Non-pigmented ciliary epithelial cell (primary cell): ENCODE measurements at places on chromosomes 6 and 20.

- DNase-seq = no peak
Observed at GRCh38 chr6:27040244-27041042, 207.1 kb upstream of the PRSS16 start.

DNA sequence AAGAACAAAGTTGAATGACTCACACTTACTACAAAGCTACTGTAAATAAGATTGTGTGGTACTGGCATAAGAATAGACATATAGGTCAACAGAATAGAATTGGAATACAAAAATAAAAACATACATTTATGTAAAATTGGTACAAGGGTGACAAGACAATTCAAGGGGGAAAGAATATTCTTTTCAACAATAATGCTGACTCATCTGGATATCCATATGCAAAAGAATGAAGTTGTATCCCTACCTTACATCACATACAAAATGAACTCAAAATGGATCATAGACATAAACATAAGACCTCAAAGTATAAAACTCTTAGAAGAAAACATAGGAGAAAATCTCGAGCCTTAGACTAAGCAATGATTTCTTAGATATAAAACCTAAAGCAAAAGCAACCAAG is 50.9 kb downstream of the TRMT6 start:
- no peak for DNase-seq

- no peak for DNase-seq
Observed at GRCh38 chr20:32581839-32582658, 3.1 kb downstream of the NOL4L start.

- no peak for DNase-seq
Observed at GRCh38 chr6:52305411-52305810, 20.9 kb upstream of the MCM3 start.

DNA sequence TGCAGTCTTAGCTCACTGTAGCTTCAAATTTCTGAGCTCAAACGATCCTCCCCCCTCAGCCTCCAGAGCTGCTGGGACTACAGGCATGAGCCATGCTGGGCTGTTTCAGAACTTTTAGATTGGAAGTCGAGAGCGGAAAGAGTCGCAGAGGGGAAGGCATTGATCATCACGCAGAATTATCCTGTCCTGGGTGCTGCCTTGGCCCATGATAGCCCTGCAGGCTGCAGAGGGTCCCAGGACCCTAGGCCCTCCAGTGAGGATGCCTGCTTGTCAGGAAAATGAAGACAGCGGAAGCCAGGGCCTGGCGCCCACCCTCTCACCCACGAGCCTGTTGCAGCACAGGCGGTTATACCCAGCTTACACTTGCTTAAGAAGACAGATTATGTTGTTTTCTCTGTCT is 9.1 kb downstream of the TMEM181 start:
- DNase-seq = no peak

DNA sequence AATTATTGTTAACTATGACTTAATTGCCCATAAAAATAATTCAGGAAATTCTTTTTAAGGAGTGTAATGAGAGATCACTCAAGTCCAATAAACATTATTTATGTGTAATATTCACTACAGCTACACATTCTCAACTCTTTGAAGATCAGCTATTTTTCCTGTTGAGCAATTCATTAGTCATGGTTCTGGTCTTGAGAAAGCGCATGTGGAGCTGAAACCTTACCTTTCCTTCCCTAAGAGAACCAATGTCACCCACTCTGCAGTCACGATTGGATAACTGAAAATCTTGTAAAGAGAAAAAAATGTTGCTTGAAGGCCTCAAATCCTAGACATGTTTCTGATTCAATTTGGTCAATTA is 736.9 kb upstream of the MARCKS start:
- DNase-seq = peak; percentile 95

- DNase-seq = no peak
Observed at GRCh38 chr20:46332373-46333160, 24.3 kb upstream of the CDH22 start.

DNA sequence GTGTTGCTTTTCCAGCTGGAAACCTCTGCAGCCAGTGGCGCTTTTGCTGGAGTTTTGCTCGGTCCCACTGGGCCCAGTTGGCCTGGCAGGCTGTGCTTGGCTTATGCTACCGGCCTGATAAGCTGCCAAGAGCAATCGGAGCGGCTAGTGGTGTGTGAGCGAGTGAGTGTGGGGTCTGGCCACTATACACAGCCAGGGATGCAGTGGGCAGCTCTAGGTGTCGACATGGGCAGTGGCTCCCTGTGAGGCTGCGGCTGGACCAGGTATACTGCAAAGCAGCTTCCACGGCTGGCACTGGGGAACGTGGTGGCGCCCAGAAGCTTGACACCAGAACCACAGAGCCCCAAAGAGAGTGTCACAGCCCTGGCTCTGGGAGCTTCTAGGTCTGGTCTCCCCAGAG is 996.5 kb downstream of the GRIK2 start:
- no peak for DNase-seq

- DNase-seq = no peak
Observed at GRCh38 chr20:10893321-10893720, 219.5 kb upstream of the JAG1 start.

- no peak for DNase-seq
Observed at GRCh38 chr6:102761872-102762271, 1368.4 kb downstream of the GRIK2 start.

DNA sequence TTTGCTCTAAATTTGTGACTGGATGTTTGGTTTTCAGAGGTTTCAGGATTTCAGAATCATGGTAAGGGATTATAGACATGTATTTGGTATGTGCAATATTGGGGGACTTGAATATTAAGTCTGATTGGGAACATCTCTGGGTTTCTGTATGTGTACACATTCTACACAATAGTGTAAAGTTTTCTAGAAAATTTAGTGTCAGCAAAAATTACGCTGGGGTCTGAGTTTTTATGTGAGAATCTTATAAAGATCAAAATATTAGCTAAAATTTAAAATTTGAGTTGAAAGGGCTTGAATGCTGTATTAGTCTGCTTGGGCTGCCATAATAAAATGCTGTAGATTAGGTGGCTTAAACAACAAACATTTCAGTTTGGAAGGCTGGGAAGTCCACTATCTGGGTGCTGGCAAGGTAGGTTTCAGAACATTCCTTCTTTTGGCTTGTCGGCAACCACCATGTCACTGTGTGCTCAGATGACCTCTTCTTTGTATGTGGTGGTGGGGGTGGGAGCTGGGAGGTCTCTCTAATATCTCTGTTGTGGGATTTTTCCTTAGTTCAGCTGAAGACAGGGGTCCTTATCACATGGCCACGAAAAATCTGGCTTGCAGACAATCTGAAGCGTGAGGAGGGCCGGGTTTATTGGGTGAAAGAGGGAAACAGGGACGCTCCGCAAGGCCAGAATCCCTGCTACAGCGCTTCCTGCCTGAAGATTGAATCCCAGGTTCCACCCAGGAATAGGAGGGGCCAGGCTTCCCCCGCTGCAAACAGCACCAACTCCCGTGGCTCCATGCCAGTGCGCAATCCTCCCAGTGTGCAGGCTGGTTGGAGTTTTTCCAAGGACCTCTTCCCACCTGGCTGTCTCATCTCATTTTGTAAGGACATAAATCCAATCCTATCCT is 299.7 kb downstream of the PLCB1 start:
- no peak for DNase-seq

DNA sequence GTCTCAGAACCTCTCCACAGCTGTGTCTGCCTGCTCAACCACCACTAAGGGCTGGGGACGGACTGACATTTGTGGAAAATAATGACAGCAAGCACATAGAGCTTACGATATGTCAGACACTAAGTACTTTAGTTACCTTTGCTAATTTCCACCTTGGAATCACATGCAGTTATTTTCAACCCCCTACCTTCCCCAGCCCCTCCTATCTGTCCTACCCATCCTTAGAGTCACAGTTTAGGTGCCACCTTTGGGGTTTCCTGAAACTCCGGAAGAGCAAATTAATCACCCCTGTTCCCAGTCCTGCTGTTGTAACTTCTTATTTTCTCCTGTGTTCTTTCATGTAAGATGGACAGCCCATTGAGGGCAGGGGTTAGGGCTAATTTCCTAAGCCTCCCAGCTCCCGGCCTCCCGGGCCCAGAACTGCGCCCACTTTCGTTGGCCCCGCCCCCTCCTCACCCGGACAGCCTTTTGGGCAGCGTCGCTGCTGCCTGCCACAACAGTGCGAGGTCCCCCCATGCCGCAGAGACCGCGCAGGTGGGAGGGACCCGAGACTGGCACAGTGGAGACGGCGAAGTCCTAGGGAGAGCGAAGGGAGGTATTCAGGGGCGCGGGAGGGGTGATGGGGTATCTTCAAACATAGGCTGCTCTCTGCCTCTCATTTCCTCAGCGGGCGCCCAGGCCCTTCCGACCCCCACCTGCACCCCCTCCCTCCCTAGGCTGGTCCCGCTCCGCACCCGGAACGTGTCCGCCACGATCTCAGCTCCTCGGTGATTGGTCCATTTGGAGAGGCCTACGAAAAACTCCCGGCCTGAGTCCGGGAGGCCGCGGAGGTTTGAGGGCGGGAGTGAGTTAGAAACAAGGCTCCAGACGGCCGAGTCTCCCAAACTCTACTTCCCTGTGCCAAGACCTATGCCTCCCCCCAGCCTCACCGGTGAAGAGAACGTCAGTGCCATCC is 1.1 kb downstream of the DDAH2 start:
- no peak for DNase-seq

- DNase-seq = no peak
Observed at GRCh38 chr6:195861-196360, 96.4 kb upstream of the DUSP22 start.

GRCh38 chr20:52896348-52896747 is 75.8 kb upstream of the TSHZ2 start:
- DNase-seq = no peak

DNA sequence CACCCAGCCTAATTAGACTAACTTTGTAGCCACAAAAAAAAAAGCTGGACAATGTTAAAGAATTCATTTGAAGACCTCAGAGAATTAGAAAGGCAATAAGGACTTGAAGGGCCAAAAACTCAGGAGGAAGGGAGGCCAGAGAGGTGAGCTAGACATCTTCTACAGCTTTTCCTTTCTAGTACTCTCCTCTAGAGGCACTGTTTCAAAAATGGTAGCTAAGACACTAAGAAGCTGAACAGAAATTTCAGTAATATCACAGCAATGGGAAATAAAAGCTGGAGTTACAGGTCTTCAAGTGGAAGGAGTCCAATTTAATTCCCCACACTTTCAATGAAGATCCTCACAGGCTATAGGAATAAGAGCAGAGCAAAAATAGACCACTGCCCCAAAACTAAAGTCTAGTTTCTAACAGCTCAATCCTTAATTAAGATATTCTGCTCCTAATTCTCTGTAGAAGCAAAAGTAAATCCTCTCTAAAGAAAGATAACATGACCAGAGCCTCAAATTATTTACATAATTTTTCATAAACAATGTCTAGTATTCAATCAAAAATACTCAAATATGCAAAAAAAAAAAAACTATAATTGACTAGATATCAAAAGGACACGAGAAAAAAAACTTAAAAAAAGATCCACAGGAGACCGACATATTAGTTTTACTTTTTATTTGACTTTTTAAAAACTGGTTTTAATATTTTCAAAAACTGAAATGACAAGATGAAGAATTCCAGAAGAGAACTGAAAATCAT is 63.7 kb downstream of the RNGTT start:
- no peak for DNase-seq

GRCh38 chr20:51914758-51915157 is 112.4 kb upstream of the SALL4 start:
- no peak for DNase-seq

DNA sequence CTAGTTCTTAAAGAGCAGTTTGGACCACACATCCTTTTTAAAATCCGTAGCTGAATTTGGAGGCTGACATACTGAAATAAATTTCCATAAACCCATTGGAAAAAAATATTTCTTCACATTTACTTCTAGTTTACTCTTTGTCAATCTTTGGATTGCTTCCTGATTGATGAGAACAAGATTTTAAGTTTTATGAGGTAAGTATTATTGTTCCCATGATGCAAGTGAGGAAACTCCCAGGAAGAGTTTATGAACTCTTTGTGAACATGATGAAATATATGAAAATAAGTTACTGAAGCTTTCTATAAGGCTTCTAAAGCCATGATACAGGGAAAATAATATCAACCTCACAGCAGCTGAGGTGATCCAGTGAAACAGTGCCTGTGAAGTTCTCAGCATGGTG is 320.0 kb downstream of the GJA1 start:
- no peak for DNase-seq

DNA sequence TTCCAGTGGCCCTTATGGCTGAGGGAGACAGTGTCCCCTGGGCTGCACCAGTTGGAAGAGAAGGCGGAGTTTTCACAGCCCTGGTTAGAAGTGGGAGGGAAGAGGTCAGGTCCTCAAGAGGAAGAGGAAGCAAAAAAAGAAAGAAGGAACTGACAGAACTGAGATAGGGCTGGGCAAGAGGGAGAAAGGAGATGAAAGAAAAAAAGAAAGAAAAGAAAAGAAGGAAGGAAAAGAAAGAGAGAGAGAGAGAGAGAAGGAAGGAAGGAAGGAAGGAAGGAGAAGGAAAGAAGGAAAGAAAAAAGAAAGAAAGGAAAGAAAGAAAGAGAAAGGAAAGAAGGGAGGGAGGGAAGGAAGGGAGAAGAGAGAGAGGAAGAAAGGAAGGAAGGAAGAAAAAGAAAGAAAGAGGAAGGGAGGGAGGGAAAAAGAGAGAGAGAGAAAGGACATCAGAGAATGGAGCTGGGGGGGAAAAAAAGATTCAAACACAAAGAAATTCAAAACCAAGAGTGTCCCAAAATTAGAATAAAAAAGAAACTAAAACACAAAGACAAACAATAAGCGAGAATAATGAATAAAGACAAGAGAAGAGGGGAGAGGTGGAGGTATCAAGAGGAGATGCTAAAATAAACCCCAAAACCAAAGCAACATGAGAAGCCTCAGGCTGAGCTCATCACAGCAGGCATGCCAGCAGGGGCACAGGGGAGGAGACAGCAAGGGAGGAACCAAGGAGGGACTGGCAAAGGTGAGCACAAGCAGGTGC is 5.3 kb upstream of the FUCA2 start:
- DNase-seq = no peak

GRCh38 chr6:15249371-15250019 is 3.6 kb downstream of the JARID2 start:
- DNase-seq = no peak

- no peak for DNase-seq
Observed at GRCh38 chr20:15760001-15760621, 813.1 kb downstream of the KIF16B start.

DNA sequence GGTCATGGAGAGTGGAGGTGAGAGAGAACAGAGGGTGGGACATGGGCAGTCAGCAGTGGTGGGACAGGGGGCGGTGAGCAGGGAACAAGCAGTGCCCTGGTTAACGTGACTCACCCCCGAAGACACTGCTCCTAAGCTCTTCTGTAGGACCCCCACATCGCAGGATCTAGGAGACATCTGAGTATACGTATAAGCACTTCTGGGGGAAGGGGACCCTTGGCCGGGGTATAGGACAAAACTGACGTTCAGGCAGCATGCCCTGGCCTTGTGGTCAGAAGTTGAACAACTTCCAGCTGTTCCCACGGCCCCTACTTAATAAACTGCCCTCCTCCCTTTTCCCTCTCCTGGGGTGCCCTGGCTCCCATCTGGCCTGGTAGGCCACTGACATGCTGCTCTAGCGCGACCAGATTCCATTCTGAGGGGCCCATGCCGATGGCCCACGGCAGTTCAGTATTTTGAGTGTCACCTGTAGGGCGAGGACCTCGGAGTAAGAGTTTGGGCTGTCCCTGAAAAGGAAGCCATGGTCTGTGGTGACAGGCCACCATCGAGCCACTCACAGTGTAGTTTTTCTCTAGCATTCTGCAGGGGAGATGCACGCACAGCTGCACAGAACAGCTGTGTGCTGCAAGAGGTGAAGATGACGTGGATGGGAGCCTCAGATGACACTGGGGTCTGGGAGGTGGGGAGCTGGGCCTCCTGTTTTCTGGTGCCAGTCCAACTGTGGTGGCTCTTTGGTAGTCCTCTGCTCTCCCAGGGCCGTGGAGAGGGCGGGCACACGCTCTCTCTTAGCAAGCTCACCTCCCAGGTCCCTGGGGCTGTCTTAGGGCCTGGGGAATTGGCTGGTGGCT is 38.4 kb downstream of the PPP1R3G start:
- DNase-seq = no peak

- DNase-seq = no peak
Observed at GRCh38 chr6:158266131-158266530, 46.1 kb upstream of the TULP4 start.
